ENCODE measurements at places on chromosomes 7 and 10.

- no peak for DNase-seq
Observed at GRCh38 chr7:41584746-41585145, 118.1 kb downstream of the INHBA start.

- no peak for DNase-seq
Observed at GRCh38 chr7:28290496-28290895, 109.9 kb upstream of the JAZF1 start.

GRCh38 chr7:156067156-156067555 lies 254.9 kb upstream of the SHH start:
- DNase-seq, result no peak

DNA sequence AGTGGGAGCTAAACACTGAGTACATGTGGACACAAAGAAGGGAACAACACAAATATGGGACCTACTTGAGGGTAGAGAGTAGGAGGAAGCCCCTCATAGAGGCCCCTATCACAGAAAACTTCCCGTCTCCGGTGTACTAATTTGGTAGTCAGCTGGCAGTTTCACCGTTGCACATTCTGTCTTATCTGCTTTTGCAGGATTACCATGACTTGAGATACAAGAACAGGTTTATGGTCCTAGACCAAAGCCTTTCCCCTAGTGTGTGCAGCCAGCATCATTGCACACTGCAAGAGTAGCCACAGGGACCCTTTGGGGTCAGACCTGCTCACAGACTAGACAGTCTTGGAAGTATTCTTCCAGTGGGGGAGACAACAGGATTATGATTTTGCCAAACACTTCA lies 5.9 kb upstream of the IFIT1B start:
- DNase-seq, result no peak

DNA sequence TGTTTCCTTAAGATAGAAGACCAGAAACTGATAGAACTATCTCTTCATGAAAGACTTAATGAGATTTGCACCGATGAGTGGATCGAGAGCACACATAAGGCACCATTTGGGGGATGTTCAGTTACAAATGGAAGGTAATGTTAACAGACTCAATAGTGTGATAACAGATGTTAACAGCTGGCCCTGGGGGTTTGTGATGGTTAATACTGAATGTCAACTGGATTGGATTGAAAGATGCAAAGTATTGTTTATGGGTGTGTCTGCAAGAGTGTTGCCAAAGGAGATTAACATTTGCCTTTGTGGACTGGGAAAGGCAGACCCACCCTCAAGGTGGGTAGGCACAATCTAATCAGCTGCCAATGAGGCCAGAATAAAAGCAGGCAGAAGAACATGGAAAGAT lies 130.5 kb upstream of the DGKB start:
- DNase-seq, result no peak

DNA sequence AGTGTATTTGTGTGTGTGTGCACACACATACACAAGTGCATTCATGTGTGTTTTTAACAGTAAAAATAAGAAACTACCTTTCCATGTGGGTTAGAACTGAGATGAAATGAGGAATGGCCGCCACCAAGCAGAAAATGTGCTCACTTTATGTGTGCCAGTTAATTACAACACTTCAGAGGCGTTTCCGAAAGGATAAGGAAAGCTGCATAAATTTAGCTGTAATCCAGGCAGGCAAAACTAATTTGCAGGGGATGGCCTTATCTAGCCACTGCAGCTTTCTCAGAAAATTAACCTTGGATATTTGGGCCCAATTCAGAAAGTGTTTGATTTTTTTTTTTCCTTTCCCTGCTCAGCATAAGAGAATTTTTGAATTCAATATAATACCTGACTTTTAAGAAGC lies 328.8 kb upstream of the PHF14 start:
- DNase-seq, result no peak
